Mesangial cell (primary cell): ENCODE measurements at places on chromosomes 7 and 10. TPM values are rescaled to one million over a fixed set of nuclear protein-coding genes. Genes with fewer than 3 reads are reported as not detected.

The ASZ1 gene
- not detected in 2 replicates for total RNA-seq

The ANXA11 gene
- 136 and 204 TPM in 2 replicates for total RNA-seq

The NAT16 gene
- not detected in 2 replicates for total RNA-seq

The MNX1 gene
- 0.33 and 0.63 TPM in 2 replicates for total RNA-seq

The EPO gene
- total RNA-seq: not detected in 2 replicates

The CCZ1 gene
- total RNA-seq: 39.9 and 58.7 TPM in 2 replicates

The ZNF467 gene
- 0.49 and 12.8 TPM in 2 replicates for total RNA-seq

The ZNF853 gene
- 6.8 and 31.1 TPM in 2 replicates for total RNA-seq

The UNC5B gene
- total RNA-seq: 2.9 and 16.1 TPM in 2 replicates

The ALOX5 gene
- 0.16 and 4.3 TPM in 2 replicates for total RNA-seq

The TUBB8 gene
- total RNA-seq: 0.25 and 0.33 TPM in 2 replicates

The LIPK gene
- not detected in 2 replicates for total RNA-seq

The MYH16 gene
- 1.1 TPM in 1 of 2 replicates, not detected in the other for total RNA-seq

The SUPV3L1 gene
- total RNA-seq: 19.3 and 19.9 TPM in 2 replicates

The VPS37D gene
- 1.8 and 8.5 TPM in 2 replicates for total RNA-seq

The AFAP1L2 gene
- 14.5 and 15.5 TPM in 2 replicates for total RNA-seq

The ELFN1 gene
- total RNA-seq: 0.49 and 2.8 TPM in 2 replicates

The ABCA13 gene
- 0.38 and 0.65 TPM in 2 replicates for total RNA-seq

The PAPSS2 gene
- total RNA-seq: 13.7 and 33.9 TPM in 2 replicates

The CALN1 gene
- not detected in 2 replicates for total RNA-seq

The ZFYVE27 gene
- 13.7 and 21.9 TPM in 2 replicates for total RNA-seq

The SPDYE1 gene
- total RNA-seq: not detected in 2 replicates

The C10orf53 gene
- not detected in 2 replicates for total RNA-seq

The IGF2BP3 gene
- 27.7 and 39.0 TPM in 2 replicates for total RNA-seq

The ZRANB1 gene
- 8.0 and 10.8 TPM in 2 replicates for total RNA-seq

The ASAH2 gene
- total RNA-seq: under 0.01 and 0.33 TPM in 2 replicates

The PODXL gene
- total RNA-seq: 35.1 and 88.0 TPM in 2 replicates

The FAM237B gene
- total RNA-seq: not detected in 2 replicates

The TMEM130 gene
- 0.33 and 1.0 TPM in 2 replicates for total RNA-seq

The CYP2W1 gene
- 0.63 TPM in 1 of 2 replicates, not detected in the other for total RNA-seq

The LEP gene
- total RNA-seq: not detected in 2 replicates

The SORCS3 gene
- total RNA-seq: 1.3 and 6.8 TPM in 2 replicates

The HOXA13 gene
- total RNA-seq: not detected in 2 replicates

The PDZD7 gene
- 4.6 and 5.5 TPM in 2 replicates for total RNA-seq

The DPYSL4 gene
- total RNA-seq: 0.98 and 5.3 TPM in 2 replicates

The CARD11 gene
- 17.6 and 38.8 TPM in 2 replicates for total RNA-seq

The PTPRN2 gene
- total RNA-seq: 0.33 and 2.4 TPM in 2 replicates

The GTF2IRD1 gene
- 25.9 and 57.0 TPM in 2 replicates for total RNA-seq

The PRSS37 gene
- total RNA-seq: not detected in 2 replicates

The SNCG gene
- total RNA-seq: 2.0 and 8.6 TPM in 2 replicates

The AKR1E2 gene
- total RNA-seq: 2.5 and 3.1 TPM in 2 replicates

The RAMP3 gene
- not detected in 2 replicates for total RNA-seq

The PPP1R9A gene
- 4.4 and 11.8 TPM in 2 replicates for total RNA-seq

The SUGCT gene
- total RNA-seq: 5.7 and 7.2 TPM in 2 replicates

The GSAP gene
- total RNA-seq: 0.98 and 3.0 TPM in 2 replicates

The DEPP1 gene
- total RNA-seq: 7.3 and 10.5 TPM in 2 replicates

The SYT15B gene
- 2.6 and 5.7 TPM in 2 replicates for total RNA-seq

The ZNF239 gene
- 3.2 and 3.7 TPM in 2 replicates for total RNA-seq

The CPA5 gene
- not detected in 2 replicates for total RNA-seq

The TMEM120A gene
- 14.7 and 17.0 TPM in 2 replicates for total RNA-seq

The SPAM1 gene
- total RNA-seq: not detected in 2 replicates

The DENND2A gene
- 4.7 and 20.7 TPM in 2 replicates for total RNA-seq

The LRRC18 gene
- total RNA-seq: not detected in 2 replicates

The GIMAP8 gene
- not detected in 2 replicates for total RNA-seq

The AZGP1 gene
- 0.49 TPM in 1 of 2 replicates, not detected in the other for total RNA-seq

The RBP4 gene
- total RNA-seq: 0.49 and 0.63 TPM in 2 replicates

The PRTFDC1 gene
- total RNA-seq: 8.2 and 16.6 TPM in 2 replicates

The PLAU gene
- total RNA-seq: 122 and 154 TPM in 2 replicates
